ENCODE measurements at places on chromosomes 2 and 18. TPM values are rescaled to one million over a fixed set of nuclear protein-coding genes. Genes with fewer than 3 reads are reported as not detected.

DNA sequence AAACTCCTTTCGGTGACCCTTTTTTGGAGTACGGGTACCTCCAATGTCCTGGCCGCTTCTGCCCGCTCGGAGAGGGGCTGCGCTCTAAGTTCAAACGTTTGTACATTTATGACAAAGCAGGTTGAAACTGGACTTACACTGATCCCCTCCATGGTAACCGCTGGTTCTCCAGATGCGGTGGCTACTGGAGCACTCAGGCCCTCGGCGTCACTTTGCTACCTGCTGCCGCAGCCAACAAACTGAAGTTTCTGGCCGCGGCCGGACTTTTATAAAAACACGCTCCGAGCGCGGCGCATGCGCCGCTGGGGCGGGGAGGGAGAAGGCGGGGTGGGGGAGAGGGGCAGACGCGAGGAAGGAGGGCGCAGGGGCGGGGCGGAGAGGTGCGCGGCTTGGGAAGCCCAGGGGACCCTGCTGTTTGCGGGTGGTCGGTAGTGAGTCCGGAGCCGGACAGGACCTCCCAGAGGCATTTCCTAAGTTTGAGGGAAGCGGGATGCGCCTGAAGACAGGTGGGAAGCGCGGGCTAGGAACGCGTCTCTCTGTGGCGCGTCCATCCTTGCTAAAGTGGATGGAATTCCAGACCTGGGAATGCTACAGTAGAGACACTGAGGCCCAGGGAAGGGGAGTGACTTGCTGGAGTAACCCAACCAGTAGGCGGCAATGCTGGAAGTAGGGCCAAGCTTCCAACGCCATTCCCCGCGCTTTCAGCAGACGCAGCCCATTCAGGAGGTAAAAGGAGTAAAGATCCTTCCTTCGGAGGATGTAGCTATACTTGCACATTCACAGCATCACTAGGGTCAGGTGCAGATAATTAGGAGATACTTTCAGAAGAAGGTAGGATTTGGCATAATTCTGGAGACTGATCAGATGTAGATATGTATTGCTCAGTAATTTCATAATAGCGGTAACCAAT is at the start of gene CXCR4:
Gene CXCR4, minus strand, starts transcription at position 241 of the 910 bp plus-strand sequence. Its CDS starts 89 bp downstream, at position 152.
- H3K27ac ChIP-seq, result peak within 1 kb of the TSS; percentile 14
- peak; percentile 76 for DNase-seq
- peaks cover 26% of the 10 kb centered on the region for H3K36me3 ChIP-seq
- H3K4me1 ChIP-seq, result peaks cover 27% of the 10 kb centered on the region

DNA sequence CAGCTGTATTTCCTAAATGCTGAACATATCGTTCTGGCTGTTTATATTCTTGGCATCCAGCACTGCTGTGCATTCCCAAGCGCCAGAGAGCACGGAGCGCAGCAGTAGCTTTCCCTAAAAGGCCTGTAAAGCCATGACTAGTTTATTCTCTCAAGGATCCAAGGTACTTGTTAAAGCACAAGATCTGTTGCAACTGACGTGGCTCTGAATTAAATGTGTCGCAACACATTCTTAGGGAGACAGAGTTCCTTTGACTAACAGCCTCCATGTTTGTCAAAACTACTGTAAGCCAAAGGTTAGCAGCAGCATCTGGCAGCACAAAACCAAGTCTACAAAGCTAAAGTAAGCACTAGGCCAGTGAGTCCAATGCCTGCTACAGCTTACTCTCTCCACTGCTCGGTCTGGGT is 188.6 kb upstream of the FN1 start:
- no peak overlapping the region for H3K27ac ChIP-seq
- H3K36me3 ChIP-seq, result no peaks in the 10 kb centered on the region
- no peak for DNase-seq
- peaks cover 9% of the 10 kb centered on the region for H3K4me1 ChIP-seq
- no peaks in the 10 kb centered on the region for H3K27me3 ChIP-seq

DNA sequence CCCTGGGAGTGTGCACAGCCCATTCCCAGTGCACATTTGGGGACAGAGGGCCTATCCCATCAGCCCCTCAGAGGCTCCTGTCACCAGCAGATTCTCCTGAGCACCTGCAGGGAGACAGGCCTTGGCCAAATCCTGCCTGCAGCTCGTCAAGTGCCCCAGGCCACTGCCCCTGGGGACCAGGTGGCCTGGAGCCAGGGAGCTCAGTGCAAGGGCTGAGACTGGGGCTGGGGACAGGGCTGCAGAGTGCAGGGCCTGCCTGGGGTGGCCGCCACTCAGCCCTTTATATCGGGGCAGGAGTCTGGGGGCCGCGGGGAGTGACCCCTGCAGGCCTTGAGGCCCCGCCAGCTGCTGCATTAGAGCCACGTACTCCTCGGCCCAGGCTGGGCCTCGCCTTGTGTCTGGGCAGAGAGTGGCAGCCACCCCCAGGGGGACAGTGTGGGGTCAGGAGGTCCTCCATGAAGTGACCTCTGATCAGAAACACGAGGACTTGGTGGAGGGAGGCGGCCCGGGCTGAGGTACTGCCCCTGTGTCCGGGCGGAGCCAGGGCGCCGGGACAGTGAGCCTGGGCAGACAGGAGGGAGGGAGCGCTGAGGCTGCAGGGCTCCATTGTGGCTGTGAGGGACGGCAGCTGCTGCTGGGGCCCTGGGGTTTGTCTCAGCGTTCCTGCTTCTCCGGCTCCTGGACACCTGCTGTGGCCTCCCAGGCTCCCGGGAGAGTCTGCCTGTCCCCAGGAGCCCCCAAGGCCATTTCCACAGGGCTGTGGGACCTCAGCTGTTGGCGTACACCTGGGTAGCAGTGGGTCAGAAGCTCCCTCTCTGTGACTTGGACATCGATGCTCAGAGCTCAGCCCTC is 24.2 kb downstream of the GPC1 start:
- peaks cover 10% of the 10 kb centered on the region for H3K4me1 ChIP-seq
- no peak for DNase-seq
- H3K27ac ChIP-seq, result no peak overlapping the region
- H3K4me3 ChIP-seq, result no peak overlapping the region

DNA sequence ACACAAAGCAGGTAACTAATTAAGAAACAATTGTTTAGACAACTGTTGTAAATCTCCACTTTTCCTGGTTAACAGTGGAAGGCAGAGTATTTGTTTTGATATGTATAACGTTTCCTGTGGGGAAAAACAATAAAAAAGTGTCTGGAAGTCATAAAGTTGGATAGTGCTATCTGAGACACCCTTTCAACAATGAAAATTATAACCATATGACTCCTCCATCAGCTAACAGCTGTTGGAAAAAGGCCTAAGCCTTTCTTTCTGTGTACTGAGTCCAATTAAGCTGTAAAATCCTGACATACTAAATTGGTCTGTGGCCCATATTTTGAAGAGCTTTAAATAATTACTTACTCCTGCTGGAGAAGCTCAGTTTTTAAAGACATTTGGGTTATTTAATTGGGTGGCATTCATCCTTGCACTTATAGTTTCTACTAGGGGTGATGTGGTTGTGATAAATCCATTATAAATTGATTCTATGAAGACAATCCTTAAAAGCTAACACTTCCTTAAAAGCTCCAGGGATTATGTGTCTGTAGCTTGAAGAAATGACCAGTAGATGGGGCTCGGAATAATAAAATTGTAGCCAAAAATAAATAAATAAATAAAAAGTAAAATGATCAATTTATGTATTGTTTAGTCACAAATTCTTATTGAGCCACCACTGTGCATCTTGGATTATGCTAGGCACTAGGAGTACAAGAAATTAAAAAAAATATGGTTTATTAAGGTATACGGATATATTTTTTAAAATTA is 698.1 kb upstream of the NXPH2 start:
- DNase-seq, result no peak
- H3K4me3 ChIP-seq, result no peak overlapping the region
- H3K4me1 ChIP-seq, result no peaks in the 10 kb centered on the region
- H3K36me3 ChIP-seq, result no peaks in the 10 kb centered on the region
- H3K27me3 ChIP-seq, result no peaks in the 10 kb centered on the region
- no peak overlapping the region for H3K27ac ChIP-seq

DNA sequence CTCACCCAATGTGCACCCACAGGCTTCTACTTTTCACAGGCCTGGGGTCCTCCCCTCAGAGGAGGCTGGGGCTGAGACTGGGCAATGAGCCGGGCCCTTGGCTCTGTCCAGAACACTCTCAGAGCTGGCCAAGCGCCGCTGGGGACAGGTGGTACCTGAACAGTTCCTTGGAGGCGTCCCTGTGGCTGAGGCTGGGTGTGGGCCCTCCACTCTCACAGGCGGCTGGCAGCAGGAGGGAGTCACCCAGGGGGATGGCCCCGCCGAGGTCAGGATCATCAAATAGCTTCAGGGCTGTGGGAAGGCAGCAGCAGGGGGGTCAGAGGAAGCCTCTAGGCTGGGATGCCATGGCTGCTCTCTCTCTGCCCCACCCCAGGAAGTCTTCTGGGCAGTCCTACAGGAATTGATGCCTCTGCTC is 27.1 kb downstream of the HS1BP3 start:
- no peak for DNase-seq
- peak overlapping the region; percentile 97 for H3K27ac ChIP-seq
- peaks cover 89% of the 10 kb centered on the region for H3K4me1 ChIP-seq
- H3K36me3 ChIP-seq, result peaks cover 51% of the 10 kb centered on the region
- H3K27me3 ChIP-seq, result no peaks in the 10 kb centered on the region

- peaks cover 4% of the 10 kb centered on the region for H3K36me3 ChIP-seq
- no peak for DNase-seq
- no peaks in the 10 kb centered on the region for H3K27me3 ChIP-seq
- peak overlapping the region; percentile 52 for H3K27ac ChIP-seq
- H3K4me3 ChIP-seq, result no peak overlapping the region
These were observed 79.8 kb upstream of the NOSTRIN start for GRCh38 chr2:168722592-168722991.

- H3K4me3 ChIP-seq, result no peak overlapping the region
- peaks cover 5% of the 10 kb centered on the region for H3K4me1 ChIP-seq
- DNase-seq, result no peak
- no peaks in the 10 kb centered on the region for H3K36me3 ChIP-seq
- no peaks in the 10 kb centered on the region for H3K27me3 ChIP-seq
- no peak overlapping the region for H3K27ac ChIP-seq
These were observed 106.7 kb downstream of the XRCC5 start for GRCh38 chr2:216215658-216216390.

DNA sequence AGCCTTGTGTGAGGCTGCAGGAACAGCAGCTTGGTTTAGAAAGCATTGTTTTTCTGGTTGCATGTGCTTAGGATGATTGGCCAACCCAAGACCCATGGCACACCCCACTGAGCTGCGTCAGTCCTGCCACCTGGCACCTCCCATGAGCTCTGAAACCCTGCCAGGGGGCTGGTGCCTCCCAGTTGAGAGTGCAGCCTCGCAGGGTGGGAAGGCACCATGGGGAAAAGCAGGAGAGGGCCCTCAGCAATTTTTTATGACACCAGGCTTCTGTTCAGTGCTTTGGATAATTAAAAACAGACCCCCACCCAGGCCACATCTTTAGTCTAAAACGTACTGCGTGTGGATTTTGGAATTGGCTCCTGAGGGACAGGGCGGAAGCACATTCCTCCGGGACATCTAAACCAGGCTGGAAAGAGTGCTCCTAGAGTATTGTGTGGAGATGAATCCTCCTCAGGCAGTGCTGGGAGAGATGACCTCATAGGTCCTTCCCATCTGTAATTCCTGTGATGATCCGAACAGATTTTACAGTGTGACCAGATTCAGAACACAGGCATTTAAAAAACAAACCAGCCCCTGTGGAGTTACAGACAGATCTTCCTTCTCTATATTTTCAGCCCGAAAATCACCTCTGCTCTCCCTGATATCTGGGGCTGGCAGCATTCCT is 438.3 kb downstream of the ZNF521 start:
- peaks cover 16% of the 10 kb centered on the region for H3K4me1 ChIP-seq
- no peaks in the 10 kb centered on the region for H3K36me3 ChIP-seq
- DNase-seq, result peak; percentile 13
- H3K27me3 ChIP-seq, result no peaks in the 10 kb centered on the region
- no peak overlapping the region for H3K27ac ChIP-seq

DNA sequence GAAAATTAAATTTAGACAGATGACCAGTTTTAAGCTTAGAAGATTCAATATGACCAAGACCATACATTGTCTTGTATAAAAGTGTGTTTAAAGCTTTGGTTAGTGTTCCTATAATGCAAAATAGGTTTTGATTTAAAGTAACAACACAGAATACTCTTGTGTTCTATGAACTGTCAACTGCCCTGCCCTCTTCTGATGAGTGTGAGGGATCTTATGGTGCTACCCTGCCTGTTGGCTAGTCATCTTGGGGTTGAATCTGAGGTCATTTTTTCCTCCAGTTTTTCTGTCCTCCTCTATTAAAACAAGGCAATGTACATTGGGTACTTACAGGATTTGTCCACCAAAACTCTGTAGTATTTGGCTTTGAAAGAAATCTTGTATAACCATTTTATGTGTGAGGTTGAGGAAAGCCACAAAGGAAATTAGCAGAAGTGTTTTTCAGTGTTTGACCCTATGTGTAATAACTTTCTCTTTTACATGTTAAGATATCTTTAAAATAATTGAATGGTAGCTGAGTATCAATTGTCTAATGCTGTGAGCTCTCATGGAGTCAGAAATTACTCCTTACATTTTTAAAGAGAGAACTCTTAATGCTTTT is 129.1 kb downstream of the SPTBN1 start:
- no peaks in the 10 kb centered on the region for H3K27me3 ChIP-seq
- peaks cover 100% of the 10 kb centered on the region for H3K4me1 ChIP-seq
- peak overlapping the region; percentile 89 for H3K27ac ChIP-seq

GRCh38 chr2:151020411-151020810 is 241.3 kb downstream of the RBM43 start:
- H3K27me3 ChIP-seq, result no peaks in the 10 kb centered on the region
- H3K27ac ChIP-seq, result no peak overlapping the region
- H3K36me3 ChIP-seq, result no peaks in the 10 kb centered on the region
- H3K4me1 ChIP-seq, result peaks cover 10% of the 10 kb centered on the region
- DNase-seq, result no peak

GRCh38 chr2:110854355-110855081 is 122.1 kb downstream of the ACOXL start:
- H3K4me3 ChIP-seq, result no peak overlapping the region
- no peaks in the 10 kb centered on the region for H3K36me3 ChIP-seq
- DNase-seq, result no peak
- no peak overlapping the region for H3K27ac ChIP-seq
- no peaks in the 10 kb centered on the region for H3K4me1 ChIP-seq

DNA sequence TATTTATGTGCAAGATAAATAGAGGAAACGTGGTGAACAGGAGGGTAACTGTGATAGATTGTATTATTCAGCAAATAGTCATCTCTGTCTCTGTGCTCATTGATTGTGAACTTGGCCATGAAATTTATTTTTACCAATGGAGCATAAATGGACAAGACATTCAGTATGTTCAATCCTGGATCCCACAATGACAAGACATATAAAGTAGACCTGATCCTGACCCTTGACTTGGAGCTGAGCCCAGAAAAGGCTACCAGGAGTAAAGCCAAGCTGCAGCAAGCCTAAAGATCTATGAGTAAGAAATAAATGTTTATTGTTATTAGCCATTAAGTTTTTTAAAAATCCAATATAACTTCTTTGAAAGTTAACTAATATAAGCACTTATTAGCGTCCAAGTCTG is 531.2 kb downstream of the PIK3C3 start:
- no peak overlapping the region for H3K4me3 ChIP-seq
- DNase-seq, result no peak
- no peaks in the 10 kb centered on the region for H3K4me1 ChIP-seq
- no peaks in the 10 kb centered on the region for H3K36me3 ChIP-seq
- H3K27me3 ChIP-seq, result no peaks in the 10 kb centered on the region

Gene COLEC11
- total RNA-seq, result 3.7 TPM

Gene NEURL3
- not detected for total RNA-seq

Gene MEIS1
- 39.3 TPM for total RNA-seq

Gene CFAP65
- total RNA-seq, result not detected

Gene NEU2
- total RNA-seq, result not detected

Gene SMYD1
- total RNA-seq, result 364 TPM

All from heart right ventricle (tissue), 16 donors.